Activated gamma-delta T cell treated with Interleukin-2 at 50 U/mL for 16 hours (primary cell): ENCODE measurements at places on chromosomes 7 and 10.
A peak's percentile ranks its signal among the peaks of the same experiment; 100 is the strongest.

DNA sequence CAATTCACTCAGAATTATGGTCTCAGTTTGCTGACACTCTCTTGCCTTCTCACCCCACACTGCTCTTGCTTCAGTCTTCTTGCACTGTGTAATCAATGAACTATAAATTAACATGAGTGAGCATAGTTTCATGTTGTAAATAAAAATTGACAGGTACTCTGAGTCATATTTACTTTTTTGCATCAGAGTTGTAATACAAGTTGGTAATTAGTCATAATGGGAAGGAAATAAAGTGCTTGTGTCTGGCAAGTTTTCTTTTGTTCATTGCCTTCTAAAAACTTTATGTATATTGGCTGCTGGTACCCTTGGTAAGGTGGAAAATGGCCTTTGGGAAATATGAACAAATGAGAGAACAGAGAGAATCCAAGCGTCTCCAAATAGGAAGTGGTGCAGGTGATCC lies 169.3 kb upstream of the MAGI2 start:
- DNase-seq: no peak

DNA sequence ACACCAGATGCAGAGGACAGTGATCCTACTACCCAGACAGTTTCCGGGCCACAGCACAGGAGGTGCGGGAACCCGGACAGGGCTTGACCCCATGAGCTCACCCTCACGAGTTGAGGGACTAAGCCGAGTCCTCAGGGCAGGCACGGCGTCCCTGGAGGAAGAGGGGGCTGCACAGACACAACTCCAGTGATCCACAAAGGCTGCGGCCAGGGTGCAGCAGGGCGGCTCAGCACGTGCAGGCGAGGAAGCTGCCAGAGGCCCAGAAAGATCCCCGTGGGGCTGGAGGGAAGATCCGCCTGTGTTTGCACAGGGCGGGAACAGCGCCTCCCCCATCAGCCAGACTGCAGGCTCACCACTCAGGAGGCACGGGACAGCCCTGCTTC lies 45.9 kb upstream of the TMEM72 start:
- DNase-seq: no peak

- DNase-seq: no peak
Measured at GRCh38 chr7:45582136-45582749, 8.1 kb downstream of the ADCY1 start.

- no peak for DNase-seq
Measured at GRCh38 chr7:111438369-111439289, 123.7 kb downstream of the IMMP2L start.

- no peak for DNase-seq
Measured at GRCh38 chr7:139153832-139154231, 44.3 kb upstream of the ZC3HAV1 start.

DNA sequence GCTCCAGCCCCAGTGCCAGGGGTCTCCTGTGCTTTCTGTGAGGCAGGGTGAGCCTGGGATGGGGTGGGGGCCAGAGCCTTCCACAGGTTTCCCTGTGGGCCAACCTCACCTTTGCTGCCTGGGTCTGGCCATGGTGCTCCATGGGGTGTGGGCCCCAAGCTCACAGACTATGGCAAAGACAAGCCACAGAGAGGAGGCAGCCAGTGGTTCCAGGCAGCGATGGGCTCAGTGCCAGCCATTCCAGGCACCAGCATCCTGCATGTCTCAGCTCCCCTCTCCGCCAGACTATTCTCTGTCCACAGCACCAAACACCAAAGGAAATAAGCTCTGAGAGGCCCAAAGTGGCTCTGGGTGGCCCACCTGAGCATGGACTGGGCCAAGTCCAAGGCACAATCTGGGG lies 133.5 kb downstream of the PTPN20 start:
- no peak for DNase-seq

DNA sequence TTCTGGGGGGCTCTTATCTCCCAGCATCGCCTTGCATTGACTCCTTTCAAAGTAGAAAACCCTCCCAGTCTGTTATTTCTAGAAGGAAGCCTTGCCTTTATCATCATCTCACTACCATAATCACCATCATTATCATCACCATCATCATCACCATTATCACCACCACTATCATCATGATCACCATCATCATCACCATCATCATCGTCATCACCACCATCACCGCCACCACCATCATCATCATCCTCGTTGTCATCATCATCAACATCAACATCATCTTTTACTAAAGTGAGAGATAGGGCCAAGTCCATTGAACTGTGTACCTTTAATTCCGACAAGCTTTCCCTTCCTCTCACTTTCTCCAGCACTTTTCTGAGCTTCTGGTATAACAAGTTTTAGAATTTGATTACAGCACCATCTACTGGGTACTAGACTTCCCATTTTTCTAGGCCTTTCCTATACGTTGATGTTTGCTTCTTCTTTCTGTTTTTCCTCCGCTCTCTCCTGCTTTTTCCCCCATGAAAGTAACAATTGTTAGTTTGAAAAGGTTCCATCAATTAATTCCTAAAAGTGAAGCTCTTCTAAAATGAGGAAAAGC lies 226.4 kb downstream of the BUB3 start:
- DNase-seq: no peak

- DNase-seq: no peak
Measured at GRCh38 chr7:120407010-120407409, 134.0 kb downstream of the KCND2 start.

DNA sequence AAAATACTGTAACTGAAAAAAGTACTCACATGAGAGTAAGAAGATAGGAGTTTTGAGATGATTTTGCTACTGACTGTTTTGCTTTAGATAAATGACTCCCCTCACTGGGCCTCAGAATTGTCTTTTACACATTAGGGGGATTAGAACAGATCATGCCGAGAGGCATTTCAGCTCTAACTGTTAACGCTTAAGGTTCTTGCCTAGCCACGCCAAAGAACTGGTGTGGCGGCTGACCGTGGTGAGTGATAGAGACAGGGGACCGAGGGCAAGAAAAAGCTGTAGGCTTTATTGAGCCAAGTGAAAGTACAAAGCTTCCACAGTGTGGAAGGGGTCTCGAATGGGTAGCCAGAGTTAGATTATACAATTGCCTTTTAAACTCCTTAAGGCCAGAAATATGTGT lies 368.5 kb upstream of the MYO3A start:
- DNase-seq: no peak

GRCh38 chr7:127667017-127667670 lies 15.2 kb downstream of the SND1 start:
- DNase-seq: no peak

- no peak for DNase-seq
Measured at GRCh38 chr7:125247514-125248098, 318.0 kb upstream of the POT1 start.

- no peak for DNase-seq
Measured at GRCh38 chr7:100019908-100020307, 4.5 kb downstream of the ZKSCAN1 start.

GRCh38 chr7:20302891-20303290 lies 27.8 kb upstream of the ITGB8 start:
- no peak for DNase-seq

GRCh38 chr7:46707973-46708372 lies 786.9 kb upstream of the IGFBP3 start:
- DNase-seq: no peak

DNA sequence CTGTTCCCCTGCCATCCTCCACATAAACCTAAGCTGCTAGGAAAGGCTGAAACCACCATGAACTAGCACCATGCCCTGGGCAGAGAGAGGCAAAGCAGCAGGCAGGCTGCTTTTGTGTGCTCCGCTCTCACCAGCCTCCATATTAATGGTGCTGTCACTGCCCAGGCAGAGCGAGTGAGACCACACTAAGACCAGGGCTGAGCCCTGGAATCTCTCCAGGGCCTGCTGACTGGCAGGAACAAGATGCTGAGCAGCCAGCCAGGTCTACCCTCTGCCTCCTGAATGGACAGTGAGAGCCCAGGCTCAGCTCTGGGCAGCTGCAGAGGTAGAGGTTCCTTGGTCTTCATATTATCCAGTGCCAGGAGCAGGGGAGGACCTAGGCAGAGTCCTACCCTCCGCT lies 1.6 kb upstream of the CRHR2 start:
- no peak for DNase-seq

GRCh38 chr7:53657586-53657985 lies 622.2 kb downstream of the POM121L12 start:
- no peak for DNase-seq

DNA sequence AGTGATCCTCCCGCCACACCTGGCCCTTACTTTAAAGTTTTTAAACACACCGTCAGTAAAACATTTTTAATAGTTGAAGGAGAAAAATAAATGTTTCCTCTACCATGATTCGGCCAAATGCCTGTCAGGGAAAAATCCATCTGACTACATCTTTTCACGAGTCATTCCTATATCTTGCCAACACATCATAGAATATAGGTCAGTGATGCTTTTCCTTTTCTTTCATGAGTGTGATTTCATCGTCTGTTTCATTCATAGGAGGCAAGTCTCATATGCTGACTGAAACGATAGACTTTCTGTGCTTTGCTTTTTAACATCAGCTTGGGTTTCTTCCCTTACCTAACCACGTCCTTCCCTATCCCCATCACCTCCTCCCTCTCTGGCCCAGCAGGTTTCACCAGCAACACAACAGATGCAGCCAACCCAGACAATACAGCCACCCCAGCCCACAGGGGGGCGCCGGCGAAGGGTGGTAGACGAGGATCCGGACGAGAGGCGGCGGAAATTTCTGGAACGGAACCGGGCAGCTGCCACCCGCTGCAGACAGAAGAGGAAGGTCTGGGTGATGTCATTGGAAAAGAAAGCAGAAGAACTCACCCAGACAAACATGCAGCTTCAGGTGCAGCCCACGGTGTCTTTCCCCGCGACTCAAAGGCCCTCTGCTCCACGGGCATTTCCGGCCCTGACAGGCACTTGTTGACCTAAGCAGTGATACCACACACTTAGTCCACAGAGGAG lies 149.2 kb downstream of the TRIL start:
- no peak for DNase-seq

DNA sequence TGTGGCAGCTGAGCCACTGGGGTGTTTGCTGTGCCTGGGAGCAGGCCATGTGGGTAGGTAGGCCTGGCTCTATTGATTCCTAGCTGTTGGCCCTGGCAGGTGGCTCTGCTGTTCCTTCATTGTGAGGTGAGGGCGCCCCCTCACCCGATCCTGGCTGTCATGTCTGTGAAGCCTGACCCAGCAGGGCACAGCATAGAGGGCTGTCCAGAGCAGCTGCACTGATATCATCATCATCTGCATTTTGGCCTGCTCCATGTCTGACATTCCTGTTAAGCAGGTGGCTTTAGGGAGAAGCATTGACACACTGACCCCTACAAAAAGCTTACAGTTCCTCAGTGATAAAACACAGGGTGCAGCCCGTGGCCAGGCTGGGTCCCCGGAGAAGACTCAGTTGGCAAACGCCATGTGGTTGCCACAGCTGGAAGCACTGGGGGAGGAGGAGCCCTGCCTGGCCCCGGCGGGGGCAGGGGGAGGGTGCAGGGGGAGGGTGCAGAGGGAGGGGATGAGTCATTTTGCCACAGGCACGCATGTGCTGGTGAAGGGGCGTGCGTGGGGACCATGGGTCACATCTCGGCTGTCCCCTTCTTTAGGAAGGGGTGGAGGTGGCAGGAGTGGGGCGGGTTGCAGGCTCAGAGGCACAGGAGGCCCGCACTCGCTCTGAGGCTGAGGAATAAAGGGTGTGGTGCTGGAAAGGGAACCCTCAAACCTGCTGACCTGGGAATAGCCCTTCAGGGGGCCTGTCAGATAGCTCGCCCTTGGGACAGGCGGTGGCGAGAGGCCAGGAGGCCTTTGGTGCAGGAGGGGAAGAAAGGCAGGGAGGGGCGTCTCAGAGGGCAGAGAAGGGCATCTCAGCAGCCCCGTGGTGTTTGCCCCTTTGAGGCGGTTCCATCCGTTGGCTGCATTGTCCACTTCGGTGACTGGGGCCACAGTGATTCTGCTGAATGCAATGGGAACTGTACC lies 31.6 kb downstream of the IKZF1 start:
- peak; percentile 84 for DNase-seq

- no peak for DNase-seq
Measured at GRCh38 chr7:153151766-153152165, 392.2 kb downstream of the ACTR3B start.

- DNase-seq: no peak
Measured at GRCh38 chr7:113230691-113231090, 112.3 kb upstream of the SMIM30 start.

GRCh38 chr7:101903515-101903868 lies 86.1 kb downstream of the CUX1 start:
- DNase-seq: no peak

- DNase-seq: no peak
Measured at GRCh38 chr10:78981970-78982281, 86.8 kb upstream of the ZMIZ1 start.

GRCh38 chr10:63273577-63273976 lies 140.4 kb downstream of the NRBF2 start:
- DNase-seq: no peak

GRCh38 chr10:128660726-128661125 lies 534.5 kb upstream of the MKI67 start:
- DNase-seq: no peak

DNA sequence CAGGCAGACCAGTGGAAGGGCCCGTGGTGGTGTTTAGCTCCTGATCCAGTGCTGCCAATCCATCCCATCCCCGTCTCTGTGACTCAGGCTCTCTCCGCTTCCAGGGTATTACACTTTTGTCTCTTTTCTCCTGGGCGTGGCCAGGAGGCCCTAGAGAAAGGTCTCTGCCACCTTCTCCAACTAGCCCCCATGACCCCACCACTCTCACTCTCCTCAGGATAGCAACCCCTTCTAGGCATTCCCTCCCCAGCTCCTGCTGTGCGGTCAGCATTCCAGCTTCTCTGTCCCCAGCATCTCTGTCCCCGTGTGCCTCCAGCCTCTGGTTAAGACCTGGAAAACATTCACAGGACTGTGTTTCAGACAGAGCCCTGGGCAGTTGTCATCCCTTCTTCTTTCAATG lies 36.2 kb upstream of the R3HCC1L start:
- DNase-seq: no peak

DNA sequence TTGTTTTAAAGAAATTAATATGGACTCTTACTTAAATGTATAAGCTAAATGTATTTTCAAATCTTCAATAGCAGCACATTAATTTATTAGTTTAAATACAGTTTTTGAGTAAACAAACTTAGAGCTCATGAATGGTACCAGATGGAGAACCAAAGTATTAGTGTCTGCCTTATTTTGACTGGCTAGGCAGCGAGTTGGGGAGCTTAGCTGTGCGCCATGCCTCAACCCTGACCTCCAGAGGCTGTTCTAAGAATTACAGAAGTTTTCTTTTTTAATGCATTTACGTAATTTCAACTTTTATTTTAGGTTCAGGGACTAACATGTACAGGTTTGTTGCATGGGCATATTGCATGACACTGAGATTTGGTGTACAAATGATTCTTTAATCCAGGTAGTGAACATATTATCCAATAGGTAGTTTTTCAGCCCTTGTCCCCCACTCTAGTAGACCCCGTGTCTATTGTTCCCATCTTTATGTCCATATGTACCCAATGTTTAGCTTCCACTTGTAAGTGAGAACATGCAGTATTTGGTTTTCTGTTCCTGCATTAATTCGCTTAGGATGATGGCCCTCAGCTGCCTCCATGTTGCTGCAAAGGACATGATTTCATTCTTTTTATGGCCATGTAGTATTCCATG lies 166.8 kb downstream of the IQUB start:
- DNase-seq: no peak

- no peak for DNase-seq
Measured at GRCh38 chr7:28617308-28617880, 205.1 kb downstream of the CREB5 start.
